ENCODE measurements at places on chromosomes 7 and 10.

GRCh38 chr10:107616463-107617410, 452.2 kb upstream of the SORCS1 start:
- DNase-seq: no peak

- DNase-seq: no peak
Measured at GRCh38 chr7:137981175-137981574, 20.7 kb downstream of the CREB3L2 start.

- no peak for DNase-seq
Measured at GRCh38 chr10:128172756-128173155, 46.5 kb upstream of the MKI67 start.

DNA sequence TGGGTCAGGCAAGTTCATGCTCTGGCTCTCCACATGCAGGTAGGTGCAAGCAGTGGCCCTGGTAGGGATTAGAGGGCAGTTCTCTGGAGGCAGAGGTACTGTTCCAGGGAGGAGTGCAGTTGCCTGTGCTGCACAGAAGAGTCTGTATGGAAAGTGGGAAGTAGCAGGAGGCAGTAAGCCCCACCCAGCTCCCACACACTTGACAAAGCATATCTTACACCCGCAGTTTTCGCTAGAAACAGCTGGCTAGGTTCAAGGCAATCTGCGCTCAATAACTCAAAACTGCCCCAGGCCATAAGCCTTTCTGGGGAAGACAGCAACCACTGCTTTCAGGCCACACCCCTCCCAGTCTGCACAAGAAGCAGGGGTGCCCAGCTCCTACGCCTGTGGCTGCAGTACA, 33.1 kb upstream of the ARMC3 start:
- no peak for DNase-seq

DNA sequence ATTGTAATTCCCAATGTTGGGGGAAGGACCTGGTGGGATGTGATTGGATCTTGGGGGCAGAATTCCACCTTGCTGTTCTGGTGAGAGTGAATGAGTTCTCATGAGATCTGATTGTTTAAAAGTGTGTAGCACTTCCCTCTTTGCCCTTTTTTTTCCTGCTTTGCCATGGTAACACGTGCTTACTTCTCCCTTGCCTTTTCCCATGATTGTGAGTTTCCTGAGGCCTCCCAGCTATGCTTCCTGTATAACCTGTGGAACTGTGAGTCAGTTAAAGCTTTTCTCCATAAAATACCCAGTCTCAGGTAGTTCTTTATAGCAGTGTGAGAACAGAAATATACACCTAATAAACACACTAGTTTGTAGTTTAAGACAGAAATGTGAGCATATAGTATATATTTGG, 166.8 kb upstream of the MAGI2 start:
- DNase-seq: no peak

DNA sequence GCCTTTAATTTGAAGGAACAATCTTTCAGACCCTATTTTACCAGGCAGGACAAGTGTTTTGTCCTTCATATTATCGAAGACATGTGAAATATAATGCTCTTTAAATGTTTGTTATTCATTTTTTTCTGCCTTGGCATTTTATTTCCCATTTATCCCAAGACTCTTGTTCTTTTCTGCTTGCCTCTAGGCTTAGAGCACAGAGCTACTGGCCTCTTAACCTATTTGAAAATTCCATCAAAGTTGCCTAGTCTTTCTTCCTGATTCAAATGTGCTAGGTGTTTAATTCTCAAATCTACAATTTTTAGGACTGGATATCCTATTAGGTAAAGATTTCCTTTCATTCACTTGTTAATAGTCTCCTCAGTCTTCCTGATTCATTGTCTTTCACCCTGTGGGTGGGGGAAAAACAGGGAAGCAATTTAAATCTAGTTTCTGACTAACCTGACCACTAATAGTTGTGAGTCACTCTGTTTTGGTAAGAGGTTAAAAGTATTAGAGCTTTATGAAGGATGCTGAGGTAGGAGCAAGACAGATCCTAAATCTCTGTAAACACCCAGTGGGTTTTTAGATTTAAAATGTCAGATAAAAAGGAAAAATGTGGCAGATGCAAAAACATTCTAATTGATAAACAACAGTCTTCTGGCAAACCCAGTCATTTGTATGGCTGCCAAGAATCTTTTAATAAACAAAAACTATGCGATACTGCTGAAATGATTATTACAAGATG, 1.5 kb downstream of the LIPK start:
- no peak for DNase-seq

DNA sequence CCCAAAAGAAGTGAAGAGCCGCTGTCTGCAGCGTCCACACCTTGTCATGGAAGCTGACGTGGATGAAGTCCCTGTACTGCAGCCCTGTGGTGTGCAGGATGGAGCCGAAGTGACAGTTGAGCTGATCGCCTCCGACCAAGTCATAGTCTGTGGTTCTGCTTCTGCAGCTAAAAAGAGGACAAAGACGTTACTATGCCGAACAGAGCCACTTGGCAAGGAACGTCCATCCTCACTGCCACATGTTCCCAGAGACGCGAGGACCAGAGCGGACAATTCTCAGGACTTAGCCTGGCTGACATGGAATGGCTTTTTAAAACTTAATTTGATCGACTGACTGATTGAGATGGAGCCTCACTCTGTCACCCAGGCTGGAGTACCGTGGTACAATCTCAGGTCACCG, 21.8 kb downstream of the DAGLB start:
- no peak for DNase-seq
